Effector CD8-positive, alpha-beta T cell (primary cell): ENCODE measurements at places on chromosomes 3 and 15.
A peak's percentile ranks its signal among the peaks of the same experiment; 100 is the strongest.

DNA sequence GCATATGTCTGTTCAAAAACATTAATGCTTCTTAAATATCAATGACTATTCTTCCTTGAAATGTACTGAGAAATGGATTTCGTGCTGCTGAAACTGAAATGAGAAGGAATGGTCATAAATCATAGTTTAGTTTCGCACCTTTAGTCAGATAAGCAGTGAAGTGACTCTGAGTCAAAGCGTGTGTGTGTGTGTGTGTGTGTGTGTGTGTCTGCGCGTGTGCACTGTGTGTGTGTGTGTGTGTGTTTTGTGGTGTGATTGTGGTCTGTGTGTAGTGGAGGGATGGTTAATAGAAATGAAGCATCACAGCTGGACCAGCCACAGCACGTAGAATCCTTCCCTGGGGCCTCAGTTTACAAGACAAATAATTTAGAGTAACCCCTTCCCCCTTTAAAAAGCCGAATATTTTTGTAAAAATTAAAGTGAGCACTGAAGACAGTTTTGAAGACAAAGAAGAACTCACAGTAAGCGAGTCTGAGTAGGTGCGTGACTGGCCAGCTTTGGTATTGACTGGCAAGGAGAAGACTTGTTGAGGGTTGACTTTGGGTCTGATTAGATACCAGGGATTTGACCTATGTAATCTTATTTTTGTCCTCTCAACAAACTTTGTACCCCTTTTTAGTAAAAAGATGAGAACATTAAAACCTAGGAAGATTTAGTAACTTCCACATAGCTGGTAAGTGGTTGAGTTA is 202.0 kb upstream of the IL12A start:
- DNase-seq = no peak

DNA sequence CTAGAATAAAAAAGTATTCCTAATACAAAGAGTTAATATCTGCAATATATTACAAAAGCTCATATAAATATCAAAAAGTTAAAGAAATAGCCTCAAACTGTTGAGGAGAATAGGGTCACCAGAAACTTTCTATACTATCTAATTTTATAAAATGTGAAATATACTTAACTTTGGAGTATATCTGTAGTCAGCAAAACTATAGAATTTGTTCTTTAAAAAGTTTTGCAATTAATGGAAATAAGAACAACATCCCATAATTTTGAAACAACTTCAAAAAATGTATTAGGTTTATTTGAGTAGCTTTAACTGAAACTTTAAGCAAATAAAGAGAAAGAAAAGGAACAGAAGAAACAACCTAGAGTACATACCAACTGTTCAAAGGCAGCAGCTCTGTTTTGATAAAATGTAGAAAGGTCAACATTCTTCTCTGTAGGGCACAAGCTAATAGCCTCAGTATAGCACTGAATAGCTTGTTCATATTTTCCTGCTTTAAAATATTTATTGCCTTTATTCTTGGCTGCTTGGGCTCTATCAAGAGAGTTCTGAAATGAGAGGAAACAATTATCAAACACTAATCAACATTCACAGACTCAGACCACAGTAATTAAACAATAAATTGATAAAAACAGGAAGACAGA is 14.3 kb downstream of the TOMM70 start:
- DNase-seq = no peak

DNA sequence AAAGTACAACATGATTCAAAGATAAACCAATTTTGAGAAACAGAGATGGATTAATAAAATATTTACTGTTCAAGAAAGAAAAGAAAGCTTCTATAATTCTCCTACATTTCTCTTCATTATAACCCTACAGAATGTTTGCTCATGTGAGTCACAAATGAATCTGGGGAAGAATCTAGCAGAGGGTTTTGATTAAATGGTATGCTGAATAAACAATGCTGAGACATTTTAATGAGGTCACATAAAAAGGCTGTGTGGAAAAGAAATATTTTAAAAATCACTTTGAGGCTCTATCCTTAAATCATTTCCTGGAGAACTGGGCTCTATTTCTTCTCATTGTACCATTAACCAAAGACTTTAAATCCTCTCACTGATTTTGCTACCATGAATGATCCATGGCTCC is 727.7 kb downstream of the NTRK3 start:
- no peak for DNase-seq

- no peak for DNase-seq
Measured at GRCh38 chr15:83144771-83145170, 37.3 kb downstream of the TM6SF1 start.

DNA sequence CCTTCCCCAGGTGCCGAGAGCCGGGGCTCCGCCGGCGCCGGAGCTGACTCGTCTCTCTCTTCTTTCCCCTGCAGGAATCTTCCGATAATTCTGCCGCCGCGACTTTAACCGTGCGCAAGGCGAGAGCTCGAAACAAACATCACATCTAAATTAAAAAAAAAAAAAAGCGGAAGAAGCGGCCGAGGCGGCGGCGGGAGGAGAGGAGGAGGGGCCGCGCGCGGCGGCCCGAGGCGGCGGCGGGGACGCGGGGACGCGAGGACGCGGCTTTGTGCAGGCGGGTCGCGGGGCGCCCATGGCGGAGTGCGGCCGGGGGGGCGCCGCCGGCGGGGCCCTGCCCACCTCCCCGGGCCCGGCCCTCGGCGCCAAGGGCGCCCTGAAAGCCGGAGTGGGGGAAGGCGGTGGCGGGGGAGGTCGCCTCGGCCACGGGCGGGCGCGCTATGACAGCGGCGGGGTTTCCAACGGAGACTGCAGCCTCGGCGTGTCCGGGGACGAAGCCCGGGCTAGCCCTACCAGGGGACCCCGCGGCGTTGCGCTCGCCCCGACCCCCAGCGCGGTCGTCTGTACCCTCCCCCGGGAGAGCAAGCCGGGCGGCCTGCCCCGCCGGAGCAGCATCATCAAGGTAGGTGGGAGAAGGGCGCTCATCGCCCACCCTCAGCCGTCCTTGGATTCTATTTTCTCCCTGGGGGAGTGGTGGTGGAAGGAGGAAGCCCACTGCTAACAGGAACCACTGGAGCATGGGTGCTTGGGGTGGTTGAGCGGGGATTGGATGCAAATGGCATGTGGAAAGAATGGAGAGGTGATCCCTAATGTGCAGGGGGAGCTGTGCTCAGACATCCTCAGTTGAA is at the start of gene PLCL2:
Gene PLCL2, plus strand, starts transcription at position 208 of the 845 bp plus-strand sequence. Its CDS starts 85 bp downstream, at position 293.
- DNase-seq = peak; percentile 58

GRCh38 chr3:35760146-35760545 is 120.8 kb downstream of the ARPP21 start:
- DNase-seq = no peak

DNA sequence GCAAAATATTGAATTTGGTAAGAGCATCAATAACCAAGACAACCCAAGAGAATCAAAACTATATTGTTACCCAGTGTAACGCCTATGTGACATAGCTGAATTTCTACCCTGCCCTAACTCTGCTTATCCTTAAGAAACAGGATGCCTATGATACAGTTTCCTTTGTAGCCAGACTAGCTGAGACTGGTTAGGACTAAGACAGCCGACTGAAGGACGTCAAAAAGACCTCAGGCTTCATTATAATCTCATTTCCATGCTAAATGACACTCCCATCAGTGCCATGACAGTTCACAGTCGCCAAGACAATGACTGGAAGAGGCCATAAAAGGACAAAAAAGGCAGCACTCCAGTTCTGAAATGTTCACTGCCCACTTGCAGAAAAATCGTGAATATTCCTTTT is 66.8 kb downstream of the GBE1 start:
- no peak for DNase-seq

DNA sequence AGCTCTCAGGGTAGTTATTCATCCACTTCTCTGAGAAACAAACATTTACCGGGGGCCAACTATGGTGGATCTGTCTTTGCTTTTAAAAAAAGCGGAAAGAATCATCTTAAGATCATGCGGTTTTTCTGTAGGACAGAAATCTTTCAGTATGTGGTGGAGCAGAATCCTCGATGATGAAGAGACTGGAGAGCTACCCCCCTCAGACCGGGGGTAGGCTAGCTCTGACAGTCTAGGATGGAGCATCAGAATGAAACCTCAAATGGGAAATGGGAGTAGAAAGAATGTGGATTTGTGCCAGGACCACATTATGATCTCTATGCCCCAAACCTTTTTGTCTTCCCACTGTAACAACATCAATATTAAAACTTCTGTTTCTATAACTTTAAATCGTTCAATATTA is 30.3 kb downstream of the TPRG1 start:
- no peak for DNase-seq

- DNase-seq = no peak
Measured at GRCh38 chr3:18070231-18070630, 327.8 kb upstream of the TBC1D5 start.

DNA sequence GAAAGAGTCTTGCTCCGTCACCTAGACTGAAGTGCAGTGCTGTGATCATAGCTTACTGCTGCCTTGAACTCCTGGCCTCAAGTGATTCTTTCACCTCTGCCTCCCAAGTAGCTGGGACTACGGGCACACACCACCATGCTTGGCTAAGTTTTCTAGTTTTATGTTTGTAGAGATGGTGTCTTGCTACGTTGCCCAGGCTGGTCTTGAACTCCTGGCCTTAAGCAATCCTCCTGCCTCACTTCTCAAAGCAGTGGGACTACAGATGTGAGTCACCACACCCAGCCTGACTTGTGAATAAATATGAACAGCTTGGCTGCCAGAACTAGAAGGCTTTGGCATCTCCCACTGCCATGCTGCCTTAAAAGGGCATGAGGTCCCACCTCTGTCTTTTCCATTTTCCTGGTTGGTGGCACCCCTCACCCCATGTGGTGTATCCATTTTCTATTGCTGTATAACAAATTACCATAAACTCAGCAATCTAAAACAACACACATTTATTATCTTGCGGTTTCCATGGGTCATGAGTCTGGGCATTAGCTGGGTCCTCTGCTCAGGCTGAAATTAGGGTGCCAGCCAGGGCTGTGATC is 44.3 kb downstream of the PTPRG start:
- DNase-seq = no peak

- DNase-seq = no peak
Measured at GRCh38 chr3:49004352-49005302, 2.6 kb upstream of the WDR6 start.

DNA sequence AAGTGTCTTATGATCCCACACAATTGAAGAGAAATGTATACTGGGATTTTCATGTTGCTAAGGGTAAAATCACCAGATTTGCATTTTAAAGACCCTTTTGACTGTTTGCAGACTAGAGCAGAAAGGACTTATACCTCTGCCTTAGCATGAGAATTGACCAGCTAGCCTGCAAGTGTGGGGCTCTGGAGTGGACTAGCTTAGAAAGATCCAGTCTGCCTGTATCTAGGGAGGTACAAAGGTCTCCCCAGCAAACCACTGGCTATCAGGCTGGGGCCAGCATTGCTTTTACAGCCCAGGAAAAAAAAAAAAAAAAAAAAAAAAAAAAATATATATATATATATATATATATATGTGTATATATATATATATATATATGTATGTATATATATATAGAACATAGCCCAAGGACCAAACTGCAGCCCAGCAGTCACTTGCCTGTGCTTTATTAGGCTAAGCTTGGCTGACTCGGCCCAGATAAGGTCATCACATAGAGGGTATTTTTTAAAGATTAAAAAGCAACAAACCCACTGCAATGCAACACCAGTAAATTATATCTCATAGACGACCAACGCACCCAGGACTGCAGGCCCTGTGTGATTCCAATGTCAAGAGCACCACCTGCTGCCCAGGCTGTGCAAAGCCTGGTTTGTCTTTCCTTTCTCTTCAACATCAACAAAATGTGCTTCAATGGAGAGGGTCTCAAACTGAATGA is 63.7 kb downstream of the DCLK3 start:
- no peak for DNase-seq

DNA sequence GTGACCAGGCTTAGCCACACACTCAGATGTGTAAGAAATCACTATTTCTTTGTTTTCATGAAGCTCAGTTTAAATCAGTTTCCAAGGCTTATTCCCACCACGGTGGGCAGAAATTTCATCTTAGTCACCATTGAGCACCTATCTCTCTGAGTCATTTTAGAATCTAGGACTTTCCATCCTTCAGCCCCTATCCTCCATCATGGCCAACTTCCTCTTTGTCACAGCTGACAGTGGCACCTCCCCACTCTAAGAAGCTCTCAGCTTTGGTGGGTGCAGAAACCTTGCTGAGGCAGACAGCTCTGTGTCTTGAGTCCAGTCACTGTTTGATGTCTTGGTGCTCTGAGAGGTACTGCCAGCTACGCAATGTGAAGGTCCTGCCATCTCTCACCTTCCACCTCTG is 32.9 kb downstream of the SNTN start:
- no peak for DNase-seq

GRCh38 chr15:44489464-44489863 is 47.5 kb upstream of the EIF3J start:
- no peak for DNase-seq

DNA sequence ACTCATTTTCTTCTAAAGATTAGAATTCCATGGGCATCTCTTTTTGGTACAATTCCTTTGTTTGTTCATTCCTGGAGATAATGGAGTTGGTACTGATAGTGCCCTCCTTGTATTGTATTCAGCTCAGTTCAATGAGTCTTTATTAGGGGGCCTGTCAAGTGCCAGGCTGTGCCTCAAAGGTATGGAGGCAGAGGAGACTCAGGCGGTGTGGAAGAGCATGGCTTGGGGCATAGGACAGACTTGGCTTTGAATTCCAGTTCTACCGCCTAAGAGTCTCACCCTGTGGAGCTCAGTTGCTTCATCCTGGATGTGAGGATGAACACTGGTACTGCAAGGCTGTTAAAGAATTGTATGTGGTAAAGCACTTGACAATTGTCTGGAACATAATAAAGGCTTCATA is 196.6 kb upstream of the IL12A start:
- DNase-seq = no peak

GRCh38 chr3:59784164-59784563 is 734.3 kb upstream of the CFAP20DC start:
- DNase-seq = no peak

GRCh38 chr15:69480932-69481331 is 28.3 kb downstream of the RPLP1 start:
- no peak for DNase-seq

DNA sequence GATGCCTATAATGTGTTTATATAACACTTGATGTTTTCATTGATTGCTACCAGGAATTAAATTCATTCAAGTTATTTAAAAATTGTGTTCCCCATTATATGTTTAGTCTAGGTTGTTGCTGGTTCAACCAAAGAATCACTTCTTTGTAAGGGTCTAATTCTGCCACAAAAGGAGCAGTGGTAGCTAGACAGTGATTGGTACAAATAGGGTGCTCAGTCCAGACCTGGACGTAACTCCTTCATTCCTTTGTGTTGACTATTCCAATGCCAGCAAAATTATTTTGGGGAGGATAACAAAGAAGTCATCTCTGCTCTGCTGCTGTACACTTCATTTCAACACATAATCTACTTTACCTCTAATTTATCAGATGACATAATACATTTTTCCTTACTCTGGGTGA is 1.2 kb downstream of the CHMP2B start:
- no peak for DNase-seq

GRCh38 chr15:41566121-41566885 is 7.3 kb downstream of the TYRO3 start:
- DNase-seq = no peak

GRCh38 chr3:124791639-124792151 is 61.4 kb downstream of the UMPS start:
- no peak for DNase-seq

DNA sequence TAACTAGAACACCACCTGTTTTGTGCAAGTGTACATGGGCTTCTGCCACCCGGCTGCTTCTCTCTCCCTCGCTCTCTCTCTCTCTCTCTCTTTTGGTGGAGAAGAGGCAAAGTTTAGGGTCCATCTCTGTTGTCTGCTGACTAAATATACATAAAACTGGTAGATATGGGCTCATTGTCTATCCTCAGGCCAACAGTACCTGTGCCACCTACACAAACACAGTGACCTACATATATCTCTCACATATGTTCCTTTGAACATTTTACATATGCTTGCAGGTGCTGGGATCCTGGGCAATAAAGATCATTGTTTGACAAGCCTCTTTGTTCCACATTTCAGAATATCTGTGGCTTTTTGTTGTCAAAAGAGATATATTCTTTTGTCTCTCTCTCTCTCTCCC is 256.3 kb upstream of the KCNH8 start:
- no peak for DNase-seq
